ENCODE measurements at places on chromosomes 6 and 20.
A peak's percentile ranks its signal among the peaks of the same experiment; 100 is the strongest.

GRCh38 chr6:114053791-114054190, 82.8 kb upstream of the HDAC2 start:
- DNase-seq: no peak

DNA sequence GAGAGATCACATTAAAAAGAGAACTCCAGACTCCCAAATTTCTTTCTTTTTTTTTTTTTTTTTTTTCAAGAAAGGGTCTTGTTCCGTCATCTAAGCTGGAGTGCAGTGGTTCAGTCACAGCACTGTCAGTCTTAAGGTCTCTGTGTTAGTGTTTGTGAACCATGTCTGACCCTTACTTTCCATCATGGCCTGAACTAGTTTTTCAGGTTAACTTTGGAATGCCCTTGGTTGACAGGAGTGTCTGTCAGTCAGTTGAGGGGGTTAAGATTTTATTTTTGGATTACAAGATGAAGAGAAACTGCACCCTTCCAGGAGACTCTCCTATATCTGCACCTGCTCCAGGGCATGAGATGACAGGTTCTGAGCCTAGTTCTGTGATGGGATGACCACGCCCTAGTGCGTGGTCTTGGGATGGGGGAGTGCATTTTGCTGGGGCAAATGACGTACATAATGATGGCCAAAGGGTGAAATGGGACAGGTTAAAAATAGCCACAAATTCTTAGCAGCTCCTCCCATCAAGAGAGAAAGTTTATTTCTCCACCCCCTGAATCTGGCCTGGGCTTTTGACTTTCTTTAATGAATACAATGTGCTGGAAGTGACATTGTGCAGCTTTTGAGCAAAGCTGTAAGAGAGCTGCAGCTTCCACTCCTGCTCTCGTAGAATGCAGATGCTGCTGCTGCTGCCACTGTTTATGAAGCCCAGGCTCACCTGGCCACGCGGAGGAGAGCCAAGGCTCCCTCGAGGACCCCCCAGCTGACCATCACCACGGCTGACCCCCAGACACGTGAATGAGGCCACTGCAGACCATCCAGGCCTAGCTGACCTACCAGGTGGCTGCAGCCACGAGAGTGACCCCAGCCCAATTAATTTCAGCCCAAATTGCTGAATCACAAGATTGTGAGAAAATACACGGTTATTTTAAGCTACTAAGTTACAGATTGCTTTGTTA, 29.7 kb upstream of the FAM50B start:
- DNase-seq: no peak

DNA sequence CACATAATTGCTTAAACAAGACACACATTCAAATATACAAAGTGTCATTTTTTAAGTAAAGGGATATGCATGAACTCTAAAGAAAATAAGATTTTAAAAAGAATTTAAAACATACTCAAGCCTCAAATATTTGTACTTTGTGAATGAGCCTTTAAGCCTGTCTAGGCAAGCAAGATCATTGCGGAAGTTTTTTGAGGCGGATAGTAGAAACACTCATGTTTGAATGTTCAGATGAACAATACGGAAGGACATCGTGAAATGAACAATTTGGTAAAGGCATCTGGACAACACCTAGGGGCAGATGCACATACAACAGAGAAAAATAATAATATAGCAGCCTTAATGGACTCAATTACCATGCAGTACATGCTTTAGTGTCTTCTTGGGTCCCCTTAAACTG, 928.9 kb downstream of the TFAP2A start:
- DNase-seq: no peak

DNA sequence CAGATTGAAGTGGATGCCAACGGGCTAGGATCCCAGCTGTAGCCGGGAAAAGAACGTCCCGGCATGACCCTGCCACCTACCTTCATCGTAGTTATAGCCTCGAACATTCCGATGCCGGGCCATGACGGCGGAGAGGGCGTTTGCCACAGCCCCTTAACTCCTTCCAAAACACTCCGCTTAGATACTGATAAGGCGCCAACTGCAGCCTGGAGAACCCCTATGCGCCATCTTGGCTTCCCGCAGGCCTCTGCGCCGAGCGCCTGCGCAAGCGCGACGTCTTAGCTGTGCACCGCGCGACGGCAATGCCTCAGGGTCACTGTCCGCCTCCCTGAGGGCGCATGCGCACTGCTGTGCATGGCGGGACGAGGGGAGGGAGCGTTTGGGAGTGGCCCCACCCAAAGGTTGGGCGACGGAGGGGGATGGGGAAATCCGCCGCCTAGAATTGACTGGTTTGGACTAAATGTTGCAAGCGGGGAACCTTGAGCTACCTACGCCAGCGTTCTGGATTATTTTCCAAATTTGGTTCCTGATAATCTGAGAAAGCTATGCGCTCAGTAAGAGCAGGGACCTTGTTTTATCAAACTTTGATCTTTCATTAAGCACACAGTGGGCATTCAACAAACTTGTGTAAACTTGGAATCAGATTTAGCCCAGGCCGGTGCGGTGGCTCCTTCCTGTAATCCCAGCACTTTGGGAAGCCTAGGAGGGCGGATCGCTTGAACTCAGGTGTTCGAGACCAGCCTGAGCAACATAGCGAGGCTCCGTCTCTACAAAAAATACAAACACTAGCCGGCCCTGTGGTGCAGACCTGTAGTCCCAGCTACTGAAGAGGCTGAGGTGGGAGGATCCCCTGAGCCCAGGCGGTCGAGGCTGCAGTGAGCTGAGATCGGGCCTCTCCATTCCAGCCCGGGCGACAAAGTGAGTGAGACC, at the start of gene HBS1L:
Gene HBS1L (minus strand): TSS at position 254 of the 930 bp plus-strand sequence. CDS start 131 bp downstream, at position 123.
- peak; percentile 96 for DNase-seq

- DNase-seq: peak; percentile 85
Measured at GRCh38 chr20:44642203-44643153, 9.0 kb downstream of the ADA start.

GRCh38 chr6:45896783-45897441, 118.7 kb downstream of the CLIC5 start:
- no peak for DNase-seq

- DNase-seq: no peak
Measured at GRCh38 chr6:134443009-134443408, 125.1 kb upstream of the SGK1 start.

DNA sequence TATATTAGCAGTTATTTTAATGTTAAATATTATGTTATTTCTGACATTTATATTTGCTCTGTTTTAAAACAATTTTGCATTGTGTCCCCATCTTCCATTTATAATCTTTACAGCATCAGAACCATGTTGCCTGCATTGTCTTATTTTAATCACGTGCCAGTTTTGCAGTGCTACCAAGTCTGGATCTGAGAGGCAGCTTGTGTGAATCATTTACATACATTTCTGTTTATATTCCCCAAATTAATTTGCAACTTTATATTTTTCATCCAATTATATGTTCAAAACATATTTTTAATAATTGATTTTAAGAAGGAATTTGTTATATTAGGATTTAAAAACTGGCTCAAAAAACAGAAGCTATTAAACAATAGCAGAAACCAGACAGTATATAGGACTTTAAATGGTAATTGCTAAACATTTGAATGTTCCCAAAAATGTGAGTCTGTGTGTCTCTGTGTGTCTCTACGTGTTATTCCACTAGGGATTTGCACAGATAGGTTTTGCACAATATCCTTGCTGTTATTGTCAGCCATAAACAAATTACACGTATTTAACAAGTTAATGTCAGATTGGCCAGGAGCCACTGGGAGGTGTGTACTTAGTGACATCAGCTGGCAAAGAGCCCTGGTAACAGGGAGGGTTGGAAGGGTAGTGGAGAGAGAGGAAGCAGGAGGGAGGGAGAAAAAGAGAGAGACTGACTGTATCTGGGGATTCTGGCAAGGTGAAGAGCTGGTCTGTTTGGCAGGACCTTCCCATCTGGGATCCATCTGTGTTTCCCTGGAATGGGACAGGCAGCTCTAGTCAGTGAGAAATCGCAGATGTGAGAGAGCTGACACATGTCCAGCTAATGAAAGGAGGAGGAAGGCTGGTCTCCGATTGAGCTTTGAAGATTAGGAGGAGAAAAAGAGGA, 72.1 kb downstream of the CBFA2T2 start:
- DNase-seq: peak; percentile 99

- no peak for DNase-seq
Measured at GRCh38 chr6:75849329-75850025, 100.4 kb downstream of the MYO6 start.

GRCh38 chr20:16393297-16393696, 180.0 kb downstream of the KIF16B start:
- DNase-seq: peak; percentile 8

DNA sequence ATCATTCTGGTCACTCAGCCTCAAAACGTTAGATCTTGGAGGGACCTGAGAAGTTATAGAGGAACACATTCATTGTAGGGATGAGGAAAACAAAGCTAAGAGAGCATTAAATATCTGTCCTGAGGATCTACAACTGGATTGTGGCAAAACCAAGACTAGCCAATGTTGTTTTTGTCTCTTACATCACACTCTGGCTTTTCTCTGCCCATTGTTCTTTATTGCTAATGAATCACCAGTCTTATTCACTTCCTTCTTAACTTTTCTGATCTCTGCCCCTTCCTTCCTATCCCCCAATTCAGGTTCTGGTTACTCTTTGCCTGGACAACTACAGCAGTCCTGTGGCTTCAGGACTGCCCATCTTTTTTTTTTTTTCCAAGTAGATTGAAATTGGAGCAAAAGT, 57.0 kb upstream of the PREP start:
- no peak for DNase-seq

DNA sequence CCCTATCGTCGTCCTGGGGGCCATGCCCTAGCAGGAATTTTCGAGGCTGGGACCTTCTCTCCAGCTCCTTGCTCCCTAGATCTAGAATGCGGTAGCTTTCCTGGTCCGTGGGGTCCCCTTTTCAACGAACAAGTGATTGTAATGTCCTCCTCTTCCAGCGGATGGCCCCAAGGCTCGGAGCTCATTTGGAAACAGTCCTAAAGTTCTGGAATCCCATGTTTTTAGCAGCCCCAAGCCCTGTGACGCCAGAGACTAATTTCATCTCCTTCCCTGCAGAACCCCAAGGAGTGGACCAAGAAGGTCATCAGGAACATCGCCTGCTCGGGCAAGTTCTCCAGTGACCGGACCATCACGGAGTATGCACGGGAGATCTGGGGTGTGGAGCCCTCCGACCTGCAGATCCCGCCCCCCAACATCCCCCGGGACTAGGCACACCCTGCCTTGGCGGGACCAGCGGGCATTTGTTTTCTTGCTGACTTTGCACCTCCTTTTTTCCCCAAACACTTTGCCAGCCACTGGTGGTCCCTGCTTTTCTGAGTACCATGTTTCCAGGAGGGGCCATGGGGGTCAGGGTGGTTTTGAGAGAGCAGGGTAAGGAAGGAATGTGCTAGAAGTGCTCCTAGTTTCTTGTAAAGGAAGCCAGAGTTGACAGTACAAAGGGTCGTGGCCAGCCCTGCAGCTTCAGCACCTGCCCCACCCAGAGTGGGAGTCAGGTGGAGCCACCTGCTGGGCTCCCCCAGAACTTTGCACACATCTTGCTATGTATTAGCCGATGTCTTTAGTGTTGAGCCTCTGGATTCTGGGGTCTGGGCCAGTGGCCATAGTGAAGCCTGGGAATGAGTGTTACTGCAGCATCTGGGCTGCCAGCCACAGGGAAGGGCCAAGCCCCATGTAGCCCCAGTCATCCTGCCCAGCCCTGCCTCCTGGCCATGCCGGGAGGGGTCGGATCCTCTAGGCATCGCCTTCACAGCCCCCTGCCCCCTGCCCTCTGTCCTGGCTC, 48.5 kb downstream of the PYGB start:
- peak; percentile 19 for DNase-seq

DNA sequence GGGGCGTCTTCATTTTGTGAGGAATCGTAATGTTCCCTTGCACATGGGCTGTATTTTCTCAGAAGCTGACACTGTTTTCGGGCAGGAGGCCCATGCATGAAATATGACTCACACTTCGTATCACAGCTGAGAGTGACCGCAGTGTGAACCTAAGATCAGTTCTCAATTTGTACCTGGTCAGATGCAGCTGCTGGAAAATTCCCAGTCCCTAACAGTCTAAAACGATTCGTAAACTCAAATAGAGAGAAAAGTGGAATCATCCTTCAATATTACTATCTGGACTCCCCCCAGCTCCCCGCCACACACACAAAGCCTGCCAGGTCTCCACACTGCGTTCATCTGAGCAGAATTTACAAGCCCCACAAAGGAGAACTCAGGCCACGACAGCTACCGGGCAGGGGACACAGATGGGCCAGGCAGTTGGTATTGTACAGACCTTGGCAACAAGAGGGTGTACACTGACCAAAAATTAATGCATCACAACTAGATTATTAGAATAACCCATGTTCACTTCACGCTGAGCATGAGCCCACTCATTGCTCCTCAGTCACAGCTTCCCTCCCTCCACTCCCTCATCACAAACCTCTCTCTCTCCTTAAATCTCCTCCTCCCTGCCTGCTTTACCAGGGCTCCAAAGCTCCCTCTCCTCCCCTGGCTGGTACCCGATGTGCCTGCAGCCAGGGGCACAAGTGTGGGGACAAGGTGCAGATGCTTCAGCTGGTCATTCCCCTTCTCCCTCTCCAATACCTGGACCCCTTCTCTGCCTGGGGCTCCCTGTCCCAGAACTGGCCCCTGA, 488.4 kb downstream of the PREX1 start:
- no peak for DNase-seq

DNA sequence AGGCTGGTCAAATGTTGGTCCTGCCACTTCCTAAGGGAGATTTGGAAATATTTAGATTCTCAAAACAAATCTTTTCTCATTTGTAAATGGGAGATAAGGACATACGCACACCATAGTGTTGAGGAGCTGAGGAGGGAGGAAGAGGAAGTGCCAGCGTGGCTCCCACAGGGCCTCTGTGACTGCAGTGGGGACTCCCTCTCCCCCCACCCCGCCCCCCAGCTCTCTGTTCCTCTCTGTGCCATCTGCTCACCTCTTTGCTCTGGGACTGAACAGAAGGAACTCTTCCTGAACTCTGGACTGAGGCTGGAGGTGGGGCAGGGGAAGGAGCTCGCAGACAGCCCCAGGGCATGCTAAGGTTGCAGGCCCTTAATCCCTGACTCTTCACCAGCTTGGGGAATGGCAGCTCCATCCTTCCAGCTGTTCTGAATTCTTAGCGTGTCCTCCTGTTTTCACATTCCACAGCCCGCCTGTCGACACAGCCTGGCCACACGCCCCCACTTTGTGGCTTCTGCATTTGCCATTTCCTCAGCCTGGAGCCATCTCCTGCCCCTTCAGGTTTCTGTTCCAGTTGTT, 11.4 kb downstream of the DDX27 start:
- DNase-seq: no peak

DNA sequence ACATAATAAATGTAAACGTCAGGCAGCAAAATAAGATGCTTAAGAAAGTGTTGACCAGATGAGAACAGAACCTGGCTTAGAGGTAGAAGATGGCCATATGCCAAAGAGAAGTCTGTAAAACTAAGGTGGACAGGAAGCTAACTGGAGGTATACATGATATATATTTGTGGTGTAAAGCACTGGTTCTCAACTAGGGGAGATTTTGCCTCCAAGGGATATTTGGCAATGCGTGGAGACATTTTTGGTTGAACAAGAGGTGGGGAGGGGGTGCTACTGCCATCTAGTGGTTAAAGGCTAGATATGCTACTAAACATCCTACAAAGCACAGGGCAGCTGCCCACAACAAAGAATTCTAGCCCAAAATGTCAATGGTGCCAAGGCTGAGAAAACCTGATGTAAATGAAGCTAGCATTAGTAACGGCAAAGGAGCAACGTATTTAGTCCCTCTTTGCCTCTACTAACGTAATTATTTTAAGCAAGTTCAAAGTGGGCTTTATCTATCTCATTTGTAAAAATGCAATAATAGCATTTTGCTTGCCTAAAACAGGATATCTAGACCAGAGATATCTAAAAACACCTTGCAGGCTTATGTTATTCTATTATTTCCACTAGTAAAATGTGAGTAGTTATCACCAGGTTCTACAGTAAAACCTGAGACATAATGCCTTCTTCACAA, 182.6 kb downstream of the RNGTT start:
- DNase-seq: peak; percentile 69
